AG10803 (cell line): ENCODE measurements at places on chromosomes 2 and 18.

DNA sequence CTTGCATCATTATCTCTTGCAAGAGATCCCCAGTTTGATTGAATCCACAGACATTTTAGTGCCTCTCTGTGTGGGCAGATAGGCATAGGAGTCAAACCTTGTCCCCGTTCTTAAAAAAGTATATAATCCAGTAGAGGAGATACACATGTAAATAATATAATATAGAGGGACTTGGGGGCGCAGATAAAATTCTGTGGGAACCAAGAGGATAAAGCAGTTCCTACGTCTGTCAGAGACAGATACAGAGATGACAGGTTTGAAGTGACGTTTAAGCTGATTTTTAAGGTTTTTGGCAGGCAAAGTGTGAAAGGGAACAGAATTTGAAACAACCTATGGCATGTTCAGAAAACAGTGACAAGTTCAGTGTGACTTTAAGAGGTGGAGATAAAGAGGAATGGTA lies 63.1 kb downstream of the CAB39 start:
- DNase-seq, result no peak

DNA sequence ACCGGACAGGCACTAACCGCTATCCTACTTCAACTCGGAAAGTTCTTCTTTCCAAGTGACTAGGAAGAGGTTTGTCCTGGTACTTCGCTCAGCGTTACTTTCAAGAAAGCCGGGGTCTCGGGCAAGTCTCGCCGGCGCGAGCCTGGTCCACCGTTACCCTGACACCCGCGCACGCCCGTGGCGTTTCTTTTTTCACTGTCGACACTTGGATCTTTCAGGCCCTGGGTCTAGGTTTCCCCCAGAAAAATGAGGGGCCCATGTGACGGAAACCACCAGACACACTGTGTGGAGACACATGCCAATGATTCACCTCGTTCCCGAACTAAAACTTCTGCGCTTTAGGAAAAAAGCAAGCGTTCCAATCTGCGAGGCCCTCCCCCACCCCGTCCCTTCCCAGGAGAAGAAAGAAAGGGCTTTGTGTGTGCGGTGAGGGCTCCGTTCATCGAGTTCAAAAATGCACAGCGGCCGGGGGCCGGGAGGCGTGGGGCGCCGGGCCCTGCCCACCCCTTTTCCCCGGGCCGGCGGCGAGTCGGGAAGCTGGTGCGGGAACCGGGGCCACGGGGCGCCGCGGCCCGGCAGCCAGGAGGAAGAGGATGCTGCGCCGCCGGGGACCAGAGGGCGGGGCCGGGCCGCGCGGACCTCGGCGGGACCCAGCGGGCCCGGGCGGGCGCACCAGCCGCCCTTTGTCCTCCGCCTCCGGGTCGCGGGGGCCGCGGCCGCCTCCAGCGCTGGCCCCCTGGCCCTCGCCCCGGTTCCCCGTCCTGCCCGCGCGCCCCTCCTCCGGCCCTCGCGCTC lies 2.6 kb downstream of the ZNF521 start:
- DNase-seq, result peak; percentile 47

GRCh38 chr18:55300936-55301531 lies 287.0 kb downstream of the TCF4 start:
- DNase-seq, result peak; percentile 56

GRCh38 chr2:6865346-6866274 lies at the start of gene CMPK2:
CMPK2 (minus strand) TSS chr2:6865907; CDS start chr2:6865696, 211 bp downstream.
- DNase-seq, result peak; percentile 9

GRCh38 chr2:175152242-175152641 lies 15.8 kb downstream of the ATF2 start:
- no peak for DNase-seq

- no peak for DNase-seq
Observed at GRCh38 chr2:12776521-12776961, 59.8 kb downstream of the TRIB2 start.

GRCh38 chr2:127619203-127619590 lies 26.8 kb upstream of the GPR17 start:
- no peak for DNase-seq
